ENCODE measurements at places on chromosomes 16 and 17.
A peak's percentile ranks its signal among the peaks of the same experiment; 100 is the strongest.

GRCh38 chr17:79928502-79929256 is 89.4 kb upstream of the CBX4 start:
- no peak for DNase-seq

GRCh38 chr17:29825604-29826003 is 104.4 kb downstream of the SSH2 start:
- no peak for DNase-seq

- DNase-seq: no peak
Measured at GRCh38 chr17:75485688-75486087, 29.3 kb downstream of the TMEM94 start.

DNA sequence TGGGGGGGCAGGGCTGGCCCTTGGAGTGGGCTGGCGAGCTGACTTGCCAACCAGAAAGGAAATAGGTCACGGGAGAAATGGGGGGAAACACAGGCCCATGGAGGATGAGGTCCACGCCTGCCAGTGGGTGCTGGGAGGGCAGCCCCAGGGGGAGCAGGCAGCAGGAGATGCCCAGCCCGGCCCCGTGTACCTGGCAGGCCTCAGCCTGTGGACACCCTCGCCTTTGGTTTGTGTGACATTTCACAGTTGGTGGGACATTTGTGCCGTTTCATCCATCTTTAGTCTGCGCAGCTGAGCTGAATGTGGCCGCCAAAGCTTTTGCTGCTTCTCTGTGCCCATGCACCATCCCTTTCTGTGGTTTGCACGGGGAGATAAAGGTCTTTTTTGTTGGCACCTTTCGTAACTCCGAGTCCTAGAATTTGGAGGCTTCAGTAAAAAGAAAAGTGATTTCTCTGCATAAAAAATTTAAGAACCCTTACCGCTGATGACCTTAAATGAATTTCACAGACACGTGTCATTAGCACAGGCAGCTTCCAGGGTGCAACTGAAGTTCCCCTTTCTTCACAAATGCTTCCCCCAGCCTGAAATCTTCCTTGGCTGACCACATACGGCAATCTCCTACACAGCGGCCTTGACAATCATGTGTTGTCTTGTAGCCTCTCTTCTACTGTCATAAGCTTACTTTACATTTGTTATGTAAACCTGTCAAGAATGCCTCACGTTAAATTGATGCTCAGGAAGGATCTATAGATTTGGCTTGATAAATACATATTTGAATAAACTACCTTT is 193.6 kb downstream of the RPTOR start:
- DNase-seq: no peak

- no peak for DNase-seq
Measured at GRCh38 chr16:78675951-78676792, 576.7 kb downstream of the WWOX start.

- DNase-seq: no peak
Measured at GRCh38 chr17:31488982-31489294, 97.5 kb downstream of the RAB11FIP4 start.

GRCh38 chr17:15999974-16000827 is 577 bp downstream of the TTC19 start:
- peak; percentile 31 for DNase-seq

All from fibroblast of skin of scalp (primary cell).